Fibroblast of upper back skin (primary cell): ENCODE measurements at places on chromosomes 11 and 22.

- DNase-seq, result no peak
Measured at GRCh38 chr22:39146256-39147101, 6.0 kb downstream of the CBX7 start.

DNA sequence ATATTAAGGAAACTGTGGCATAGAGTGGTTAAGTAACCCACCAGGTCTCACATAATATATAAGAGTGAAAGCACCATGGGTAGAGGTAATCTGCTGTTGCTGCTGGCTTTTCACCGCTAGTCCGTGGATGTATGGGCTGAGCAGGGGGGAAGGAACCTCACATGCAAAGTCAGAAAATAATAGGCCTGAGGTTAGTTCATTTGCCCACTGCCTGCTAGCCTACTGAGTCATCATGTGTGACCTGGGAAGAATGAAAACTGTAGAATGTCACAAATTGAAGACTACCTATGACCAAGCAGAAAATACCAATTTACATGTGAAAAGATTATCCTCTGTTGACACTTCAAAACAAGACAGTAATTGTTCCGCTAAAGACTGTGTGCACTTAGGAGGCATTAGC, 560.1 kb upstream of the FAT3 start:
- peak; percentile 3 for DNase-seq

- no peak for DNase-seq
Measured at GRCh38 chr11:92387859-92388258, 163.2 kb downstream of the FAT3 start.

DNA sequence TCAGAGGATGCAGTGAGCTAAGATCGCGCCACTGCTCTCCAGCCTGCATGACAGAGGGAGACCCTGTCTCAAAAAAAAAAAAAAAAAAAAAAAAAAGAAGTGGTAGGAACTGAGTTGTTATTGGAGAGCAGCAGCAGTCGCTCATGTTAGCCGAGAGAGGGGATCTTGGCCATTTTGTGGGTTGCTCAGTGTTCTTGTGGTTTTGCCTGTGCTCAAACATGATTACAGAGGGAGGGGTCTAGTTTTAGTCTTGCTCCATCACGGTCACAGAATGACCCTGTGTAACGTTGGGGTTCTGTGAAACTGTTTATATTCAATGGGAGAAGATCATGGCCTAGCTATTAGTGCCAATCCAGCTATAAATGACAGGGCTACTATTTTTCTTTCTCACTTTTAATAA, 1.9 kb downstream of the DPAGT1 start:
- no peak for DNase-seq

- peak; percentile 44 for DNase-seq
Measured at GRCh38 chr11:36130401-36130800, 158.8 kb downstream of the COMMD9 start.

DNA sequence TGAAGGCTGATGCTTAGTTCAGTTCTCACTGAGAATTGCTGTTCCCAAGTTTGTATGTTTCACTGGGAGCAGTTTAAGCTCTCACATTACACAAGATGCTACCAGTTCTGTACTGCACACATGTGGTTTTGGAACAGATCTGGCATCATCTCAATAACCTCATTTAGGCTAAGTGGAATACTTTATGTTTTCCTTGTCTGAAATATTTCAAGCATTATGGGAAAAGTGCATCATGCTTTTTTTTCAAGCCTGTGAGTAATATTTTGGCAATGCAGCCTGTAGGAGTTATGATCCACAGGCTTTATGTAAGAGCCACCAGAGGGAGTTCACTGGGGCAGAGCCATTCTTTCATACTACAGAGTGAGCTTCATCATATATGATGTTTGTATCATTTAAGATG, 141.5 kb downstream of the OR4C45 start:
- DNase-seq, result no peak

- DNase-seq, result no peak
Measured at GRCh38 chr11:6241316-6241715, 2.4 kb downstream of the CNGA4 start.

DNA sequence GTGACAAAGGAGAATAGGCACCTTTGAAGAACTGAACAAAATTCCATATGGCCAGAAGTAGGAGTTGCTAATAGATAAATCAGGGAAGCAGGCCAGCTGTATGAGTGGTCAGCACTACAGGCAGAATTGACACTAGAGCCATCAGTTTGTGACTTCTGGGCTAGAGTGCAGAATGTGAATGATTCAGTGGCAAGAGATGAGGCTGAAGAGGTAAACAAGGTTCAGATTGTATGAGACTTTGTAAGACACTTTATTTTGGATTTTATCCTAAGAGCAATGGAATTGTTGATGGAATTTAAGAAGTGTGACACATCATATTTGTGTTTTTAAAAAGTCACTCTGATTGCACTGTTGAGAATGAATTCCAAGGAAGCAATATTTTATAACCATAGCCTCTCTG, 12.9 kb downstream of the BIRC3 start:
- DNase-seq, result no peak

DNA sequence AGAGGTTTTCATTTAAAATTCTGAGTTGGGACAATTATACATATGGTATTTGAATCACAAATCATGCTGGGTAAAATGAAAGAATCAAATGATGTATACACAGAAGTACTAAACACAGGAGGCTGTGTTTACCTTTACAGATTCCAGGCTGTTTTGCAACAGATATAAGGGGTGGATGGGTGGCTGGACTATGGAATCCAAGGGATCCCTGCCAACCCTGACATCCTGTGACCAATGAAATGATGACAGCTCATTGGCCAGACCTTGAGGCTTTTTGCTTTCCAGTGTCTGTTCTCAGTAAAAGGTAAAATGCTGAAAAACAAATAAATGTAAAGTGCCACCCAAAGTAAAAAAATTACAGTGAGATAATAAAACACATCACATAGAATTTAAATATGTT, 3.3 kb upstream of the DDI1 start:
- DNase-seq, result peak; percentile 88

GRCh38 chr11:29634244-29634643, 382.6 kb downstream of the KCNA4 start:
- no peak for DNase-seq
